ENCODE measurements at places on chromosomes 1 and 21. TPM values are rescaled to one million over a fixed set of nuclear protein-coding genes. Genes with fewer than 3 reads are reported as not detected.

Gene RAD54L
- 2.3 TPM for total RNA-seq

Gene KRTAP10-6
- not detected for total RNA-seq

Gene PLA2G5
- 6.8 TPM for total RNA-seq

Gene BMP8B
- total RNA-seq = 1.4 TPM

Gene IL22RA1
- 0.23 TPM for total RNA-seq

DNA sequence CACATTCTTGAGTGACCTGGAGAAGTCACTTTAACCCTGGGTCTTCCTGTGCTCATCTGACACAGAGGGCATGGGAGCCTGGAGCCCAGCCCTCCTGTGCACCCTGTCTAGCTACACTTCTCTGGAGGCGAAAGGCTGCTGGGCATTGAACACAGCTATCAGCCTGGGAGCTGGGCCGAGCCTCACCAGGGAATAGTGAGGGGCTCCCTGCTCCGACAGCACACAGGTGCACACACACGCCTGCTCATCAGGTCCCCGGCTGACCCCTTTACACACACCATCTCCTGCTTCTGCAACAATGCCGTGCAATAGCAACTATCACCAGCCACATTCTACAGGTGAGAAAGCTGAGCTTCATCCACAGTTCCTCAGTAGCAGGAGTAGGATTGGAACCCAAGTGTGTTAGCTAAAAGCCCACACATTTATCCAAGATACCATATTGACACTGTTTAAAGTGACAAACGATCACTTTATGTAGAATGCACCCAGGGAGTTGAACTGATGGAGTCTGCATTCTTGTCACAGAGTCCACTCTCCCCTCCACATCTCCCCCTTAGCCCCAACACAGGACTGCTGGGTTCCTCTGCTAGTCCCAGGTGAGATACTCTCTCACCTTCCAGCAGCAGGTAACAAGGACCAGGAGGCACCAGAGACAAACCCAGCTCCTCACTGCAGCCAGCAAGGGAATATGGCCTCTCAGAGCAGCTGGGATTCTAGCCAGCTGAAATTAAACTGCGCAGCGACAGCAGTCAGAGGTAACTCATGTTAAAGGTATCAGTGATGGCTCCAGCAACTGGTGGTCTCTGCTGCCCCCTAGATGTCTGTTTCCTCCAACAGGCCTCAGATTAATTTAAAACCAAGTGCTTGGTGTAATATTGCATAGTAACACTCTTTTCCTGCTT is 18.3 kb upstream of the CAPN8 start:
- H3K36me3 ChIP-seq = no peaks in the 10 kb centered on the region
- no peak for DNase-seq
- no peaks in the 10 kb centered on the region for H3K4me1 ChIP-seq
- H3K27ac ChIP-seq = no peak overlapping the region
- H3K4me3 ChIP-seq = no peak overlapping the region
- peaks cover 1% of the 10 kb centered on the region for H3K27me3 ChIP-seq

GRCh38 chr1:5877001-5877400 is 115.2 kb downstream of the NPHP4 start:
- peaks cover 5% of the 10 kb centered on the region for H3K36me3 ChIP-seq
- H3K27me3 ChIP-seq = no peaks in the 10 kb centered on the region
- H3K4me1 ChIP-seq = no peaks in the 10 kb centered on the region
- H3K27ac ChIP-seq = no peak overlapping the region
- no peak overlapping the region for H3K4me3 ChIP-seq
- no peak for DNase-seq

GRCh38 chr1:24742090-24742938 is 2.9 kb upstream of the CLIC4 start:
- no peak overlapping the region for H3K4me3 ChIP-seq
- no peaks in the 10 kb centered on the region for H3K4me1 ChIP-seq
- peak; percentile 51 for DNase-seq
- H3K27me3 ChIP-seq = no peaks in the 10 kb centered on the region
- no peak overlapping the region for H3K27ac ChIP-seq
- no peaks in the 10 kb centered on the region for H3K36me3 ChIP-seq

- no peak overlapping the region for H3K27ac ChIP-seq
- no peak for DNase-seq
- H3K4me1 ChIP-seq = no peaks in the 10 kb centered on the region
- no peaks in the 10 kb centered on the region for H3K27me3 ChIP-seq
- H3K4me3 ChIP-seq = no peak overlapping the region
Measured at GRCh38 chr1:169392406-169392805, 24.4 kb downstream of the BLZF1 start.

DNA sequence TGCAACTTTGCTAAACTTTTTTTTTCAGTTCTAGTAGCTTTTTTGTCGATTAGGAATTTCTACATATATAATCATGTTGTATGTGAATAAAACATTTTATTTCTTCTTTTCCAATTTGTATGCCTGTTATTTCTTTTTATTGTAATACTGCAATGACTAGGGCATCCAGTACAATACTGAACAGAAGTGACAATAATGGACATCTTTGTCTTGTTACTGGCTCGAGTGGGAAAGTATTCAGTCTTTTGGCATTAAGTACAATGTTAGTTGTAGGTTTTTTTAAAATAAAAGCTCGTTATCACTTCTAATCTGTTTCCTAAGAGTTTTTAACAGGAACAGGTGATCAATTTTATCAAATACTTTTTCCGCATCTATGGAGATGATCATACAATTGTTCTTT is 9.8 kb downstream of the STPG1 start:
- no peaks in the 10 kb centered on the region for H3K36me3 ChIP-seq
- H3K4me1 ChIP-seq = no peaks in the 10 kb centered on the region
- DNase-seq = no peak
- no peaks in the 10 kb centered on the region for H3K27me3 ChIP-seq
- no peak overlapping the region for H3K4me3 ChIP-seq

DNA sequence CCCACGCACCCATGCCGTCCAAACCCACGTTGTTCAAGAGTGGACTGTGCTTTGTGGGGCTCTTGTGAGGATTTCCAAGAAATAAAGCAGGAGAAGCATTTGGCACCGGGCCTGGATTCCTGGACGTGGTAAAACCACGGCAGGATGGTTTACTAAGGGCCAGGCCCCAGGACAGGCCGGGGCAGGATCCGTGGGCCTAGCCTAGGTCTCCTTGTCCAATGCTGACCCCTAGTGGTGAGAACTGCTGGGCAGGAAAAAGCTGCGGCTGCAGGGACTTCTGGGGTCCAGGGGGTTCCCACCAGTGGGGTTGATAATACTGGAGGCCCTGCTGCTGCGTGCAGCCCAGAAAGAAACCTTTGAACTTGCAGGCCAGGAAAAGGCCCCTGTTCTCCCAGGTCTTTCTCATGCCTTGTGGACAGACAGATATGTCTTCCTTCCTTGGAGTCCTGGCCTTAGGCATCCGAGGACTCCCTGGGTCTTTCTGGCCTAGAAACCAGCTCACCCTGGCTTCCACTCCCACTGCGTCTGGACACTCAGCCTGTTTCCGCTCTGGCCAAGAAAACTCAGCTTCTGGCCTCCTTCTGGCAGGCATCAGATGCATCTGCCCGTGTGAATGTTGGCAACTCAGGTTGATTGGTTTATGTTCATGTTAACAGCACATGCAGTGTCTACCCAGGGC is 106.9 kb upstream of the TMEM51 start:
- no peak overlapping the region for H3K4me3 ChIP-seq
- H3K27me3 ChIP-seq = no peaks in the 10 kb centered on the region
- peak; percentile 77 for DNase-seq
- H3K4me1 ChIP-seq = no peaks in the 10 kb centered on the region
- H3K36me3 ChIP-seq = no peaks in the 10 kb centered on the region

DNA sequence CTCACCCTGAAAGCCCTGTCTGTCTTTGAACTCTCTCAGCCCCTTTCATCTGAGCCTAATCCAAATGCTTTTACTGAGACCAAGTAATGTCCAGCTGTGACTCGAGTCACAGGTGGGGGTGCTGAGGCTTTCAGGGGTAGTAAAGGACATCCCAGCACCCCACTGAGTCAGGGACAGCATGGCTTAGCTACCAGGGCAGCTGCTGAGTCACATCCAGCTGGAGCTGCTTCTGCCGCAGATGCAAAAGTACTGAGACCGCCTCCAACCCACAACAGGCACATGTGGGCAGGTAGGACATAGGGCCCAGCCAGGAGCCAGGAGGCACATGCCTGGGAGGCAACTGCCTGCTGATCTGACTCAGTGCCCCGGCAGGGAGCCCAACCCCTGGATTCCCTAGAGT is 6.7 kb upstream of the VSIG8 start:
- no peaks in the 10 kb centered on the region for H3K4me1 ChIP-seq
- H3K36me3 ChIP-seq = no peaks in the 10 kb centered on the region
- no peak overlapping the region for H3K4me3 ChIP-seq
- DNase-seq = no peak
- no peaks in the 10 kb centered on the region for H3K27me3 ChIP-seq

GRCh38 chr1:201850053-201850397 is 21.1 kb downstream of the IPO9 start:
- H3K4me3 ChIP-seq = no peak overlapping the region
- peak; percentile 68 for DNase-seq
- H3K27ac ChIP-seq = peak overlapping the region; percentile 44
- H3K36me3 ChIP-seq = peaks cover 2% of the 10 kb centered on the region

GRCh38 chr1:188584119-188584518 is 1755.4 kb downstream of the PLA2G4A start:
- H3K36me3 ChIP-seq = no peaks in the 10 kb centered on the region
- H3K27me3 ChIP-seq = no peaks in the 10 kb centered on the region
- no peak overlapping the region for H3K27ac ChIP-seq
- H3K4me3 ChIP-seq = no peak overlapping the region
- no peak for DNase-seq

DNA sequence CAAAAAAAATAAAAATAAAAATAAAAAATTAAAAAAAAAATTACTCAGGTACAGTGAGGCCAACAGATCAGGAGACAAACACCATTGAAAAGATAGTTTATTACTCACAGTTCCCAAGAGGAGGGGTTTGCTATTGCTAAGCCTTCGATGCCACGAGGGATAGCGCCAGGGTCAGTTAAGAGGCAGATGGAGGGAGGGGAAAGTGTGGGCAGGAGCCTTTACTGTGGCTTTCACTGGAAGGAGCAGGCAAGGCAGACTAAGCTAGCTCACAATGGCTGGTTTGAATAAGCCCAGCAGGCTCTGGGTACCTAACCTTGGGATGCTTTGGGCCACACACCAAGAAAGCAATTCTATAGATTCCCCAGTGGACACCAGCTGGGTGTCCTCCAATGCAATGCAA is 12.7 kb upstream of the RNF187 start:
- H3K27me3 ChIP-seq = no peaks in the 10 kb centered on the region
- no peak overlapping the region for H3K4me3 ChIP-seq
- no peaks in the 10 kb centered on the region for H3K4me1 ChIP-seq
- DNase-seq = no peak
- H3K36me3 ChIP-seq = no peaks in the 10 kb centered on the region

GRCh38 chr21:32371913-32372314 is 20.9 kb downstream of the URB1 start:
- peak overlapping the region; percentile 83 for H3K27ac ChIP-seq
- H3K4me1 ChIP-seq = peaks cover 4% of the 10 kb centered on the region
- H3K4me3 ChIP-seq = no peak overlapping the region
- no peaks in the 10 kb centered on the region for H3K36me3 ChIP-seq

- H3K4me1 ChIP-seq = no peaks in the 10 kb centered on the region
- H3K27ac ChIP-seq = no peak overlapping the region
- no peak overlapping the region for H3K4me3 ChIP-seq
- DNase-seq = no peak
- H3K27me3 ChIP-seq = no peaks in the 10 kb centered on the region
- no peaks in the 10 kb centered on the region for H3K36me3 ChIP-seq
Measured at GRCh38 chr1:169680377-169681019, 30.9 kb downstream of the SELL start.

Data from aorta (tissue), 5 donors.